NCI-H2081 (cell line): ENCODE measurements at places on chromosomes 7 and 10.

DNA sequence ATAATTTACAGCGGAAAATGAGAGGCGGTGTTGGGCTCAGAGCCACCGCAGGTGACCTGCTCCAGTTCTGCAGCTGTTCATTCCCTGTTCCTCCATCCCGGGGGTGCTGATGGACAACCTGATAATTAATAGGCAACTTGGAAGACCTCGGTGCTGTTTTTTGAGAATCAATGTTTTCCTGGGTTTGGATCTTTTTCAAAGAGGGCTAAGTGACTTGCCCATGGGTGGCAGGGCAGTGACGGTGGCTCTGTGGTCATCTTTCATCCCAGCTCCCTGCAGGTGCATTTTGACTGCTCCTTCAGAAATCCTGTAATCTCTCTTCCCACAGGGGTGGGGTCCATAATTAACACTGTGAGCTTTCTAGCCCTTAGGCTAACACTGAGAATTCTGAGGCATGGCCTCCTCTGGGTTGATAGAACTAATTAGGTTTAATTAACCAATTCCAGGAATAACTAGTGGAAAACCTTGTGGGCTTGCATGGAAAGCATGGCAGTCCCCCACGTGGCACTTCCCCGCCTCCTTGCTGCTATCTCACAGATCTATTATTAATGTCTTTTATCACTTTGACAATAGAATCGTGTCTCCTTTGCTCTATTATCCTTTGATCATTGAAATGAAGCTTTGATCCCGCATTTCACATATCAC, 217.9 kb downstream of the GLRX3 start:
- DNase-seq: no peak

DNA sequence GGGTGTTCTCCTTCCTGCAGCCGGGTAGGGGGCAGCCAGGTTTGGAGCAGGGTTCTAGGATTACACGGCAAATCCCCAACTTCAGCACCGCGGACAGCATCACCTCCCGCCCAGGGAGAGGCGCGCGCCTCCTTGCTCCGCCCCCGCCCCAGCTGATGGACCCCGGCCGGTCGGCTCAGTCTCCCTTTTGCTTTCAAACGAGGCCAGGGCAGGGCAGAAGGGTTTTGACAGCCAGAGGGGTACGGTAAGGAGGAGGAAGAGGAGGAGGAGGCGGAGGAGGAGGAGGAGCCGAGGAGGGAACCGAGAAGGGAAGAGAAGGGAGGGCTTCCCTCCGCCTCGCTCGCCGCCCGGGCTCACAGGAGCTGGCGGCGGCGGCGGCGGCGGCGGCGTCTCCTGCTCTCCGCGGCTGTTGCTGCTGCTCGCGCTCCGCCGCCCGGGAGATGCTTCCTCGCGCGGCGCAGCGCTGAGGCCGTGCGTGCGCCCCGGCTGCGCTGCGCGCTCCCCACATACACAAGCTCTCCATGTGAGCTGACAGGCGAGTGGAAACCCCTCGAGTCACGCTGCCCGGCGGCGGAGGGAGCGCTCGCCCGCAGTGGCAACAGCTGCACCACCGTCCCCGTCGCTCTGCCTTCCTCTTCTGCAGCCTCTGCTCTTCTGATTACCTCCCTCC, 615 bp upstream of the CNTNAP2 start:
- DNase-seq: peak; percentile 78

DNA sequence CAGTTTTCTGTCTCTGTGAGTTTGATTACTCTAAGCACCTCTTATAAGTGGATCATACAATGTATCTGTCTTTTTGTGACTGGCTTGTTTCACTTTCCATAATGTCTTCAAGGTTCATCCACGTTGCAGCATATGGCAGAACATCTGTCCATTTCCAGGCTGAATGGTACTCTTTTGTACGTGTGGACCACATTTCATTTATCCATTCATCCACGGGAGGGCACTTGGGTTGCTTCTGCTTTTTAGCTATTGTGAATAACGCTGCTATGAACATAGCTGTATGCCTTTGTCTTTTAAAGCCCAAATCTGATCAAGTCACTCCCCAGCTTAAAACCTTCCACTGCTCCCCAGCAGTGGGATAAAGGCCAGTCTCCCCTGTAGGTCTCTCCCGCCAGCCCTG, 31.5 kb downstream of the EGFR start:
- DNase-seq: no peak

GRCh38 chr10:73780301-73780700, 1.5 kb upstream of the CHCHD1 start:
- no peak for DNase-seq

- no peak for DNase-seq
Observed at GRCh38 chr10:98301664-98302319, 33.8 kb upstream of the LOXL4 start.

DNA sequence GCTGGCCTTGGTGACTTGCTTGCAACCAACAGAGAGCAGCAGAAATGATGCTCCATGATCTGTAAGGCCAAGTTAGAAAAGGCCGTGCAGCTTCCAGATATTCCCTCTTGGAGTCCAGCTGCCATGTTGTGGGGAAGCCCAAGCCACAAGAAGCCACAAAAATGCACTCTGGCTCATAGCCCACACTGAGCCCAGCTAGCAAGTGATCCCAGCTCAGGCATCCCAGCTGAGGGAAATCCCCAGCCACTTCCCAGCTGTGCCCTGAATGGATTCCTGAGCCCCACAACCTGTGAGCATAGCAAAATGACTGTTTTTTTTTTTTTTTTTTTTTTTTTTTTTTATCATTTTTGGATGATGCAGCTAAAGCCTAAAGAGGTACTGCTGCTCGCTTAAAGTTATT, 11.1 kb upstream of the SDK1 start:
- DNase-seq: no peak

GRCh38 chr7:90231304-90231703, 13.7 kb upstream of the CFAP69 start:
- DNase-seq: no peak

DNA sequence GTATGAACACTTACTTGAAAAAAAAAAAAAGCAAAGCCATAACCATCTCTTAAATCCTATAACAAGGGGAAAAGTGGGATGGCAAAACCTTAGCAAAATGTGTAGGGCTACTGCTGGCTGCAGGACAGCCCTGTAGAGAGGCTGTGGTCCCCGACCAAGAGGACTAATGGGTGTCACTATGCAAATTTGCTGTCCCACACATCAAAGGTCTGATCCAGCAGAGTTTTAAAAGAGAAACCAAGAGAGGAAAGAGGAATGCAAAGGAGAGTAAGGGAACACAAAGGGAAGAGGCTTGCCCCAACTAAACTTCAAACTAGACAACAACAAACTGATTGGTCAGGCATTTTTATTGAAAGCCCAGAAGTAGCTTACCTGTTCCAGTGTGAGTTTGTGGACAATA, 3.1 kb upstream of the ZNRF2 start:
- DNase-seq: no peak

GRCh38 chr7:112708236-112708635, 82.0 kb downstream of the TMEM168 start:
- DNase-seq: no peak

GRCh38 chr10:48331436-48331835, 25.0 kb downstream of the MAPK8 start:
- DNase-seq: no peak

GRCh38 chr10:124063750-124064603, 29.4 kb downstream of the CHST15 start:
- no peak for DNase-seq

- no peak for DNase-seq
Observed at GRCh38 chr7:54477083-54477482, 65.1 kb upstream of the VSTM2A start.

DNA sequence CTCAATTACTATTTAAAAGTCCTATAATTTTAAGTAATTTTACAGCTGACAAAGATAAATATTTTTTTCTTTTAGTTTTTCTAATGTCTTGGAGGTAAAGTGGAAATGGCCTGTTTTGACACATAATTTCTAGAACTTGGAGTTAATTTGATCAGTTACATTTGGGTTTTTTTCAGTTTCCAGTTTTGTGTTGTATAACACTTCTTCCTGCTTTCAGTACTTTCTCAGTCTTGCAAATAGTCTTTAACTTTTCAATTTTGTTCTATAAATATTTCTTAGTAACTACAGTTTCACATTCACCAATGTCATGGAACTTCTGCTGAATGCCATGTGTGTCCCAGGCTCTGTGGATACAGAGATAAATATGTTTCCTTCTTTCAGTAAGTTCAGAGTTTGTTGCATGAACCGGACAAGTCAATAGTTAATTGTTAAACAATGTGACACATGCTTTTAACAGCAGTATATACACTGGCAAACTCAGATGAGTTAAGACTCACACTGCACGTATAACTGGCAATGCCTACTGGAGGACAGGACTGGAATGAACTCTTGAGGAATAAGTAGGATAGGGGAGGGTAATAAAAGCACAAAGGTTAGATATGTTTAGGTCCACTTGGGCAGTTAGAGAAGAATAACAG, 4.6 kb downstream of the SHOC2 start:
- DNase-seq: no peak

DNA sequence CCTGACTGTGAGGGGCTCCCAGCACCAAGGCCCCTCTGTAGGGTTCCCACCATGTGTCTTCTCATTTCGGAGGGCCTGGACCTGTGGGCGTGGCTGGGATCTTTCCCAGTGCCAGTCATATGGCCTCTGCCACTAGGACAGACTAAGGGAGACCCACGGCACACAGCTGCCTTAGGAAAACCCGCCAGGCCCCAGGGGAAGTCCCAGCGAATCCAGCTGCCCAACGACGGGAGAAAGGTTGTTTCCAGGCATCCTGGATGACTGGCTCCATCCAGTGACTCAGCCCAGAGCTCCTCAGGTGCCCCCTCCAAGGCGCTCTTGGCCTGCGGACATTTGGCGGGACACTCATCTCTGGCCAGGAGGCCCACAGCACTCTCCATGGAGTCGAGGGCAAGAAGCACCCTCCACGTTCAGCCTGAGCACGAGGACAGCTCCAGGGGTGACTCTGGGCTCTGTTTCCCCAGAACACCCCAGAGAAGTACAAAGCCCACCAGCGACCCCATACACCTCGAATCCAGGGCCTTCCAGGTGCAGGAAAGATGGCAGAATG, 39.9 kb downstream of the PWWP2B start:
- DNase-seq: no peak

DNA sequence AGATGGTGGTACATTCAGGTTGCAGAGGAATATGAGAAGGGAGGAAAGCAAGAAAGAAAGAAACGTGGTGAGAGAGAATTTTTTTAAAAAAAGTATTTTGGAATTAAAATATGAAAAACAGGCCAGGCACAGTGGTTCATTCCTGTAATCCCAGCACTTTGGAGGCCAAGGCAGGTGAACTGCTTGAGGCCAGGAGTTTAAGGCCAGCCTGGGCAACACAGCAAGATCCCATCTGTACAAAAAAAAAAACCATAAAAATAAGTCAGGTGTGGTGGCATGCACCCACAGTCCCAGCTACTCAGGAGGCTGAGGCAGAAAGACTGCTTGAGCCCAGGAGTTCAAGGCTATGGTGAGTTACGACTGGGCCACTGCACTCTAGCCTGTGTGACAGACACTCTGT, 112.1 kb downstream of the PARD3 start:
- DNase-seq: no peak

- no peak for DNase-seq
Observed at GRCh38 chr10:79221110-79222051, 125.9 kb upstream of the PPIF start.

DNA sequence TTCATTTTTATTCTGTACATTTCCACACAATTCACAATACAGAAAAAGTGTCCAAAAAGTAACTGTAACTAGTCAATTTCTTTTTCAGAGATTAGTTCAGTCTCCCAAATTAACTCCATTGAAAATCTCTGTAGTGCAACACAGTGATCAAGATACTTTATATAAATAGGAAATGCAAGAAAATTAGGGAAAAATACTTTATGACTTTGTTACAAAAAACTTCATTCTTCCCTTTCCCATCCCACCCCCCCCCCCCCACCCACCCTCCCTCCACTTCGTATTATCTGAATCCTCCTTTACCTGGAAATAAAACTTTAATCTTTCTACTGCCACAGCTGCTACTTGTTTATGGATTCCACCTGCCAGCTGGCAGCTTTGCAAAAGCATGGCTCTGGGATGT, 37.5 kb upstream of the PTN start:
- DNase-seq: no peak

GRCh38 chr7:137421366-137421765, 77.8 kb upstream of the PTN start:
- no peak for DNase-seq

DNA sequence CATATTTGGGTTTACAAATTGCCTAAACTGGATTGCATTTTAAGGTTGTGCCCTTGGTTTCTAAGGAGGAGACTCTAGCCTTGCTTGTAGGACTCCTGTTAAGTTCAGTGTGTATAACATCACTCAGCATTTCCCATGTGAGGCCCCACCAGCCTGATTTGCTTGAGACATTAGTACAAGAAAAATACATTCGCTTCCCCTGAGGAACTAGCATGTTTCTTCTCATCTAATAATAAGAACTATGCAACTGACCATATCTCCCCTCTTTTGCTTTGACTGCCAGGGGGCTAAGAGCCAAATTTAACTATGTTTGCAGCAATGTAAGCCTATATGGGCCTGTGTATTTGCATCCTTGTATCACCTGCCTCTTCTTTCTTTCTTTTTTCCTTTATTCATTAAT, 737.9 kb downstream of the INHBA start:
- no peak for DNase-seq

- no peak for DNase-seq
Observed at GRCh38 chr10:59085711-59086502, 90.5 kb upstream of the PHYHIPL start.

- DNase-seq: no peak
Observed at GRCh38 chr7:44961844-44962482, 16.9 kb downstream of the MYO1G start.
